ENCODE measurements at places on chromosomes 6 and 20.
A peak's percentile ranks its signal among the peaks of the same experiment; 100 is the strongest.

DNA sequence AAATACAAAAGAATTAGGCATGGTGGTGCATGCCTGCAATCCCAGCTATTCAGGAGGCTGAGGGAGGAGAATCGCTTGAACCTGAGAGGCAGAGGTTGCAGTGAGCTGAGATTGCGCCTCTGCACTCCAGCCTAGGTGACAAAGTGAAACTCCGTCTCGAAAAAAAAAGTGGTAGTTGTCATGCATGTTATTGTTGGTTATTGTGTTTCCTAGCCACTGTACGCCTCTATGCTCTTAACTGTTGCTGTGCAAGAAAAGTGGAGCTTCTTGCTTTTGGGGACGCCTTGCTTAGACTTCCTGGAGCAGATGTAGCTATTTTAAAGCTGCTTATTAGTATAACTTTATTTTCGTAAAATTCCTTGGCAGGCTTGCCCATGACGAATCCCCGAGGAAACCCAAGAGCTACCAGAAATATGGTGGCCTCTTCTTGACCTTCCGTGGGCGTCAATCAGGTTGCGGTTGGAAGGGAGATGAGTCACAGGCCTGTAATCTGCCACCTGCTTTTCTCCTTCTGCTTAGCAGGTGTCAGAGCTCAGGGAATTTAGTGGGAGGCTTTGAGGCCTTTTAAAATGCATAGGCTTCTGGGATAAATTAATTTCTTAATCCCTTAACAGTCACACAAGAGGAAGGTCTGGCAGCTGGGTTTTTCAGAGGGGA is 17.3 kb downstream of the GABRR2 start:
- DNase-seq, result peak; percentile 50

DNA sequence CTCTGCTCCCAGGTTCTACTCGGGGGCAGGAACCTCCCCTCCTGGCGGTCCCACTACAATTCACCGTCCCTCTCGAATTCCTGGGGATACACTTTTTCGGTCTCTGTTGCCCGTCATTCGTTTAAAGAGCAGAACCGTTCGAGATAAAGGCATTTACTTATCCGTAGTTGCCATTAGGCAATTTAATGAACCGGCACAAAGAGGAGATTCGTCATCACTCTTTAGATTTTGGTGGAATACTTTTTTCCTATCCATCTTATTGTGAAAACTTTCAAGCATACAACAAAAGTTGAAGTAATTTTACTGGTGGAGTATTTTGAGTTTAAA is 1.2 kb upstream of the CD24 start:
- DNase-seq, result no peak

DNA sequence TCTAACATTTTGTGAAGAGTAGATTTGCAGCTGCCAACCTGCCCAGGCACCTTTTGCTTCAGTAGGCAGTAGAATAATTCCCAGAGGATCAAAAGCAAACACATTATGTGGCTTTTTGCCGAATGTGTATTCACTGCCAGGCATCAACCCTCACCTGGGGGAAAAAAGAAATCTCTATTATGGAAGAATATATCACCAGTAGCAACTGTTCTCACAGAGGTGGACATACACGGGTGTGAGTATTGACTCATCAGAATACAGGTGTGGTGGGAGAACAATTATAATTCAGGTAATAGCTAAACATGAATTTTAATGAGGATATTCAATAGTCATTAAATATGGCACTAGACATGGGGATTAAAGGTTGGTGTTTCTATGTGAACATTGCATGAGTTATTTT is 910.7 kb downstream of the TFAP2A start:
- no peak for DNase-seq

GRCh38 chr6:137163732-137164318 is 9.6 kb downstream of the IL22RA2 start:
- no peak for DNase-seq

DNA sequence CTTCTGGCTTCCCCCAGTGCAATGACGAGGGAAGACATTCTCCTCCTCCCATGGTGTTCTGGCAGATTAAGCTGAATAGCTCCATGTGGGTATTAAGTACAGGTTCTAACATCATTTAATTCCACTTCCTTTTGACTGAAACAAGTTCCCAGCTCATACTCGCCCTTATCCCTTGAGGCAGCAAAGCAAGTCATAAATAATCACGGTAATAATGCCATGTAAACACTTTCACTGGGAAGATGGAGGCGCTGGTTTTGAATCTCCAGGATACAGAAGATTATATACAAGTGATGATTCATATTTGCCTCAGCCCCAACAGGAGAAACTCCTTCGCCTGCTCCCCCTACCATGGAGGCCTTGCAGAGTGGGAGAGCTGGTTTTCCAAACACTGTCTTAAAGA is 141.3 kb downstream of the PXDC1 start:
- no peak for DNase-seq

DNA sequence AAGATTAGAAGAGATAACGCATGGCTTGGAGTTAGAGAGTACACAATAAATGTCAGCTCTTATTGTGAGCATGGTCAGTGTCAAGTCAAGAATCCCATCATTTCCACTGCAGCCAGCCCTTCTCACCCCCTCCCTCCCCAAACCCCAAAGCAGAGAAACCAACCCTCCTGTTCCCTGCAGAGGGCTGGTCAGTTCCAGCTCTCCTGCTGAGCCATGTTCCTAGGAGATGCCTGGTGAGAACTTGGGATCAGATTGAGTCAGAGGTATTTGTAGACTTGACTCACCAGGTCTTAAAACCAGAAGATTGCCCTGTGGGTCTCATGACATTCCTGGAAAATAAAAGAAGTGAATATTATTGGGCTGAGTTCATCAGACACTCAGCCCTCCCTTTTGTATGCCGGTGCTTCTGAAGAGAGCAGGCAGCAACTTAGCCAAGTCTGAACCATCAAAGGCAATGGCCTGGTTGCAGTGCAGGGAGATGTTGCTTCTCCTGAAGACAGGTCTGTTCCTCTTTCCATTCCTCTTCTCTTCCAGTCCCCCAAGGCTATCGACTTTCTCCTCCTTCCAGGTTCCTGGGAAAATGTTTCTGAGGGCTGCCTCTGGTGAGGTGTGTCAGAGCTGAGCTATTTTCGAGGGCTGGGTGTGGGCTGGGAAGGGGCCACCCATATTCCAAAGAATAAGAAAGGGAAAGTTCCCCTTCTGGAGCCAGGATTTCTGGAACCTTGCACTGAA is 278.2 kb upstream of the SUPT3H start:
- no peak for DNase-seq

DNA sequence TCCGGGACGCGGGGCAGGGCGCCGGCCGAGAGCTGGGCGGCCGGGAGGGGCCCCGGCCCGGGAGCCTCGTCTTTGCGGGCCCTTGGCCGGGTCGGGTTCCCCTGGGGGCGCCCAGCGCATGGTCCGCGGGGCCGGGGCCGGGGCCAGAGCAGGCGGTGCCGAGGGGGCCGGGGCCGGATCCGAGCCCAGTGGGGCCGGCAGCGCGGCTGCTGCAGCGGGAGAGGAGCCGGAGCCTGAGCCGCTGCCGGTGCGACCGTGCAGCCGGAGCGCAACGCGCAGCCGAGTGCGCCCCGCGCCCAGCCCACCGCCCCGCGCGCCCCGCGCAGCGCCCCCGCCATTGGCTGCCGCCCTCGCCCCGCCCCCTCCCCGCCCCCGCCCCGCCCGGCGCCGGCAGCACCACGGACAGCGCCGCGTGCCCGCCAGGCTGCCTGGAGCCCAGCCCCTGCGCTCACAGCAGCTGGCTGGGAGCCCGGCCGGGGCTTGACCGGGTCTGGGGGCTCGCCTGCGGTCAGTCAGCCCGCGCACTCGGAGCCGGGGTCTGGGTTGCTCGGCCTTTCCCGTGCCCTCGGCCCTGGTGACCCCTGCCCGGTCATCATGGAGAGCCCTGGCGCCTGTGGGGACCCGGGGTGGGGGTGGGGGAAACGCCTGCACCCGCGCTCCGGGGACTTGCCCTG is at the start of gene HRH3:
HRH3 (minus strand) TSS at position 287 of the 674 bp plus-strand sequence. CDS start 308 bp downstream, outside the sequence.
- peak; percentile 91 for DNase-seq

- DNase-seq, result no peak
Measured at GRCh38 chr6:82419859-82420258, 56.2 kb downstream of the TPBG start.

GRCh38 chr20:6469695-6470094 is 297.8 kb upstream of the BMP2 start:
- DNase-seq, result no peak

DNA sequence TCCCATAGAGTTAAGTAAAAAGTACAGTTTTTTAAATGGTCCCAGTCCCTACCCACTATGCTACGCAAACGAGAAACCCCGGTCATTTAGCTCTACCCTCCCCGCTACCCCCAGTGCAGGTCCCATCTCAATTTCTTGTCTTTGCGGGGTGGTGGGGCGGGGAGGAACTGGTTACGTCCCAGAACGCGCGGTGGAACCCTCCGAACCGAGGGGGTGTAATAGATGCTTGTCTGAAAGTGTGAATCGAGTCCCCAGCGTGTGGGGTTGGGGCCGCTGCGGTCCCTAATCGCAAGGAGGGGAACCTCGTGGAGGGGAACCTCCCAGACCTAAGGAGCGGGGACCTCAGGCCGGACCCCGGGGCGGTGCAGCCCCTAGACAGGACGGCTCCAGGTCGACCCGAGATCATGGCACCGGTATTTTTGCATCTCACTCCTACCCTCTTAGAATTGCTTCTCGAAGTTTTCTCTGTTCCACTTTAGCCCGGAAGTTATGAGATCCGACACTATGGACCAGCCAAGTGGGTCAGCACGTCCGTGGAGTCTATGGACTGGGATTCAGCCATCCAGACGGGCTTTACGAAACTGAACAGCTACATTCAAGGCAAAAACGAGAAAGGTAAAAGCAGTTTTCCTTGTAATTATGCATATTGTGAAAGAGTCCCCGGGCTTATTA is 779 bp downstream of the HEBP2 start:
- peak; percentile 35 for DNase-seq

GRCh38 chr6:43982084-43982625 is 145.1 kb downstream of the MRPL14 start:
- no peak for DNase-seq

- no peak for DNase-seq
Measured at GRCh38 chr6:24252280-24252679, 105.6 kb downstream of the DCDC2 start.

GRCh38 chr20:32980131-32980941 is 23.9 kb downstream of the SUN5 start:
- no peak for DNase-seq

DNA sequence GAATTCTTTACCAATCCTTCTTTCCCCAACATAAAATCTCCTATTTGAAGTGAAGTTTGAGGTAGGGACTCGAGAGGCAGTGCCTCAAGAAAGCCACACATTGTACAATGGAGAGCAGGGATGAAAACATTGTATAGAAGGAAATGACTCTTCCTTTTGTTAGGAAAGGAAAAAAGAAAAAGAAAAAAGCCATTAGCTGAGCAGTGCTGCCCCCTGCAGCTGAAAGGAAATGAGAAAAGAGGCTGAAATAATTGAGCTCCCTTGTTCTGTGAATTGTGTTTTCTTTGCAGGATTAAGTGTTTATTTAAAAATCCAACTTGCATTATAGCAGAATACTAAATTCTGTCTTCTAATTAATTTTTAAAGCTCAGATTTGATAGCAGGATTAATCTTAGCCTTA is 162.9 kb upstream of the SASH1 start:
- no peak for DNase-seq

DNA sequence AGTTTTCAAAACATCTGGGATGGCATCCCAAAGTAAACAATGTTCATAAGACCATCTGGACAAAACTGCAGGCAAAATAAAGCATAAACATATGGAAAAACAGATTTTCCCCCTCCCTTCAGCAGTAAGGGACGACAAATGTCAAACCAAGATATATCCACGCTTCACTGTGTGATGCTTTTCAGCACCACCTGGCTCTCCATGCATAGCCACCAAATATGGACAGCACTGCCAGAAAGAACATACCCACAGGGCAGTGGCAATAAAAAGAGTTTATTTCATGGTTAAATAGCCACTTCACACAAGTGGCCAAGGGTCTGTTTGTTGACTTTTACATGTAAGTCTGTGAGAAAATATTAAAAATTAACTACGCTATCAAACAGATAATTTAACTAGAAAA is 23.1 kb downstream of the USP45 start:
- no peak for DNase-seq

GRCh38 chr20:24670341-24670872 is 201.0 kb downstream of the SYNDIG1 start:
- no peak for DNase-seq

DNA sequence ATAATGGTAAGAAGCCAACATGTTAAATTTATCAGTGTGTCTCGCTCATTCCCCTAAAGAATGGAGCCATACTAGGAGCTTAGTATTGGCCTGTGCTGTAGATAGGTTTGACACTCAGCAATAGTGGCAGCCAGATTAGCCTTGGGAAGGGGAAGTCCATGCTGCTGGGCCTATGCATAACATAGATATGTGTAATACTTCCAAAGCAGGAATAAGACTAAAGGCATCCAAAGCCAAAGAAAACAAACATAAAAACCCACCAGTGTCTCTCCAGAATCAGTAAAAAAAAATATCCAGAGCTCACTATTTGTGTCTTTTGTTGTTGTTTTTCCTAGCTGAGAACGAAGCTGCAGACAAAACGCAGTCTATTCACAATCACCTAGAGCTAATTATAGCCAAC is 104.2 kb upstream of the STXBP5 start:
- DNase-seq, result no peak

DNA sequence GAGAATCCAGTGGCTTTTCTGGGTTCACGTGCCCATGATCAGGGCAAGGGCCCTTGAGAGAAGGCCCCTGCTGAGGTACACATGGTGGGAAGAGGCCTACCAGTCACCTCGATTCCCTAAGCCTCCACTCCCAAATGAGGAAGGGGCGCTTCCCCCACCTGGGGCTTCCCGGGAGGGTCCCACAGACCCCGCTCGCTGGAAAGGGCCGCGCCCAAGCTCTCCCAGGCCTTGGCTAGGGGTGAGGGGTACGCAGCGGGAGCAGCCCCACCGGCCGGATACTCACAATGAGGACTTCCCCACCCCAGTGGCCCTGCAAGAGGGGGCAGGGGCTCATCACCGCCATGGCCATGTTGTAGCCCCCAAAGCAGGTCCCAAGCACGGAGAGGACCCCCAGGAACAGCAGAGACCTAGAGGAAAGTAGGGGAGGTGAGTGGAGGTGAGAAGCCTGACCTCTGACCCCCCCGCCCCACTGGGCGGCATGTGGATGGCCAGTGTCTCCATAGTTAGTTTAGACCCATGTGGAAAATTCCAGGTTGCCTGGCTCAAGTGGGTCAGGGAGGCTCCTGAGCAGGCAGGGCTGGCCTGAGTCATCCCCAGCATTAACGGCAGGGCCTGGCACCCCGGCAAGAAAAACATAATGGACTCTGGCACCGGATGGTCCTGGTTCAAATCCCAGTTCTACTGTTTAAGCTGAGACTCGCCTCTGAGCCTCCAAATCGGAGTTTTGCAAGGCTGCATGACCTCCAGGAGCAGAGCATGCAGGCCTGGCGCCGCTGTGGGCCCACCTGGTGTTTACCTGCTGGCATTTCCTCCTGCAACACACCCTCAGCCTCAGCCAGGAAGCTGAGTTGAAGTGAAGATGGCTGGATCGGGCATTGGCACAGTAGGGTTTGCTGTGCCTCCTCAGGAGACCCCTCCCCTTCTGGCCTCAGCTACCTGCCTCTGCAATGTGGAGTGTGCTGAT is 6.6 kb downstream of the SLC52A3 start:
- DNase-seq, result no peak

DNA sequence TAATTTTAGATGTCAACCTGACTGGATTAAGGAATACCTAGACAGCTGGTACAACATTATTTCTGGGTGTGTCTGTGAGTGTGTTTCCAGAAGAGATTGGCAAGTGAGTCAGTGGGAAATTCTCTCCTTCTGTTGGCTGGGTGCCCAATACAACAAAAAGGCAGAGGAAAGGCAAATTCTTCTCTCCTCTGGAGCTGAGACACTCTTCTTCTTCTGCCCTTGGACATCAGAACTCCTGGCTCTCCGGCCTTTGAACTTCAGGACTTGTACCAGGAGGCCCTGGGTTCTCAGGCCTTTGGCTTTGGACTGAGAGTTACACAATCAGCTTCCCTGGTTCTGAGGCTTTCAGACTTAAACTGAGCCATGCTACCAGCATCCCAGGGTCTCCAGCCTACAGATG is 7.8 kb upstream of the BTN3A1 start:
- DNase-seq, result no peak

Data from GM12891 (cell line).